AG04450 (cell line): ENCODE measurements at places on chromosomes 4 and X.

DNA sequence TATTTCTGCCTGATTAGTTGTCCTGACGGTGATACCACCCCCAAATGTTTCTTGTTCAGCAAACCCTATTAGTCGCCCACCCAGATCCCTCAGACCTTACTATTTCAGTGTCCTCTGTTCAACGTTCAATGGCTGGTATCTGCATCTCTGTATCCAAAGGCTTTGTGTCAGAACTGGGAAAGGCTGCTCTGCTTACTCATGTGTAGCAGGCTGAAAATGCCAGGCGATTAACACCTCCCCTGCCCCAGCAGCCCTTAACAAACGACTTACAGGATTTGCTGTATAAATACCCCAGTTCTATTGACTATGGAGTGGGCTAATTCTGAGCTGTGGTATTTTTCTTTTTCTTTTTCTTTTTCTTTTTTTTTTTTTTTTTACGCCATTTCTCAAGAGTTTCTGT is 415.0 kb downstream of the ZNF674 start:
- no peak for DNase-seq

- DNase-seq: no peak
Measured at GRCh38 chr4:124189545-124189944, 523.0 kb downstream of the ANKRD50 start.

DNA sequence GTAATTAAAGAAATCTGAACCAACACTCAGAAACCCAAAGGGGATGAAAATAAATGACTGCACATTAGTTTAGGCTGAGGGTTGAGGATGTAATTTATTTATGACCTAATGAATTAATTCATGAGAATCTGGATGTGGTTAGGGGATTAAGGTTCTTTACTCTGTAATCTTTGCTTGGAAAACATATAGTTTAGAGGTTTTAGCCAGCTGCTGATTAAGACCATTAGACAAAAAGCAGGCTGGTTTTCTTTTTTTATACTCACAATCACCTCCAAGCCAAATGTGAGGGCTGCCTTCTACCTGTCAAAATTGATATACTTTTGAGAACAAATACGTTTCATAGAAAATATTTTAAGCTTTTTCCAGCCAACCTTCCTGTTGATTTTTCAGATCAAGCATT is 2705.8 kb downstream of the PCDH7 start:
- DNase-seq: no peak

DNA sequence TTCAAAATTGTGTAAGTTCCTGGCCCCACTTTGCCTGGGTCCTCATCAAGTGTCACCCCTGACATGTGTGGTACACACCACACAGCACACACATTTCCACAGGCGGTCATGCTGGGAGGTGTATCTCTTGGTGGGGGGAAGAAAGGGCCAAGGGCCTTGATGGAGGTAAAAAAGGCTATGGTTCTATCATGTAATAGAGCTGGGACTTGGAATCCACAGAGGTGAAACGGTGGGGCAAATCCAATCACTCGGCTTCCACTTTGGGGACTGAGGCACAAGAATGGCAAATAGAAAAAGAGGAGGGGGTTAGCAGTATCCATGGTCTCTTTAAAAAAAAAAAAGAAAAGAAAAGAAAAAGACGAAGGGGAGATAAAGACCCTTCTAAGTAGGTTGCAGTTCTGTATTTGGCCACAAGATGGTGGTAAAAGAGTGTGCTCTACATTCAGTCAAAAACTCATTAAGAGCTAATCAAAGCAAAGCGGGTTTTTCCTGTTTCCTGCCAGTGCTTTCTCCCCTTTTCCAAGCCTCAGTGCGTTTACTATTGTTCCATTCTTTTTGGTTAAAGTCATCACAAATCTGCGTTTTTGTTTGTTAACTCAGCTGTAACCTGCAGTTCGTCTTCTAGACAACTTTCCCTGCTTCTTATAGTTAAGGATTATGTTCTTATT is 37.0 kb upstream of the ATP6AP2 start:
- peak; percentile 29 for DNase-seq

- DNase-seq: no peak
Measured at GRCh38 chr4:172688534-172688933, 480.1 kb upstream of the GALNT7 start.

GRCh38 chr4:54001668-54002365 is 62.6 kb downstream of the CHIC2 start:
- DNase-seq: no peak

DNA sequence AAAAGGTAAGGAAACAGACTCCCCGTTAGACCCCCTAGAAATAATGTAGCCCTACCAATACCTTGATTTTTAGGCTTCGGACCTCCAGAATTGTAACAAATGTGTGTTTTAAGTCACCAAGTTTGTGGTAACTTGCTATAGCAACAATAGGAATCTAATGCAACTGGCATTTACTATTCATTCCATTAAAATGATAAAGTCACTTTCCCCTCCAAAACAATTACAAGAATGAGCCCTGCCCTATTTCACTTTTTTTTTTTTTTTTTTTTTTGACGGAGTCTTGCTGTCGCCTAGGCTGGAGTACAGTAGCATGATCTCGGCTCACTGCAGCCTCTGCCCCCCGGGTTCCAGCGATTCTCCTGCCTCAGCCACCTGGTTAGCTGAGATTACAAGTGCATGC is 3.5 kb upstream of the DDX60L start:
- DNase-seq: no peak

GRCh38 chr4:82890528-82890900 is 439 bp downstream of the SEC31A start:
- no peak for DNase-seq

- no peak for DNase-seq
Measured at GRCh38 chr4:76712564-76712963, 185.4 kb downstream of the SOWAHB start.
